Stimulated activated CD4-positive, alpha-beta T cell treated with anti-CD3 and anti-CD28 coated beads, Interleukin-4, amount 100 ng/mL, for 48 hours (primary cell): ENCODE measurements at places on chromosomes 4 and X.

GRCh38 chr4:136863756-136864155 lies 668.5 kb downstream of the PCDH18 start:
- no peak for DNase-seq

DNA sequence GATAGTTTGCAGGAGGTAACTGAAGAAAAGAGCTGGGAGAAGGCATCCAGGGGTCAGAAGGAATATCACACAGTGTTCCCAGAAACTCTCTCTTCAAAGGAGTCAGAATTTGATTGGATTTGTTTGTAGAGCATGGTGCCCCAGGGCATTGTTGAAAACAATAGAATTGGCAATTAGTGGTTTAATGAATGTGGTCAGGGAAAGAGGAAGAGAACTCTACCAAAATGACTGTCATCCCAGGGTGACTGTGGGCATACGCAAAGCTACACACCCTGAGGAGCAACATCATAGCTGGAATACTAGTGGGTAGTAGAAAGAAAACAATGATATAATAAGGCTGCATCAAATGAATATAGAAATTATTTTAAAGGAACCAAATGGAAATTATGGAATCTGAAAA lies 21.5 kb downstream of the TNIP2 start:
- DNase-seq, result no peak

DNA sequence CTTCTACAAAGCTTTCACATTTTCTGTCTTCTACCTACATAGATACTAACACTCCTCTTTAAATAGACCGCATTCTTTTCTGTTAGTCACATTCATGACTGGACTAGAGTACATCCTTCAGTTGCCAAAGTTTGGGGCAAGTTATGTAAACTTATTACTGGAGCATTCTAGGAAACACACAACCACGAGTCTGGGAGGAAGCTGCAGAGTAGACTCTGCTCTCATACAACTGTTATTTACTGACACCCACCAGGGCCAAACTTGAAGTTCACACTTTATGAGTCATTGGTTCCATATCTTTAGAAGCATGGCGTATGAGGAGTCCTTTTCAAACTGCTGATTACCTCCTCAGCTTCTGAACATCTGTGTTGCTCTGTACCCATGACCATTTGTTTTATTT lies 87.0 kb downstream of the RNF150 start:
- DNase-seq, result no peak

GRCh38 chr4:41256740-41257256 lies at the start of gene UCHL1:
UCHL1 (plus strand) TSS chr4:41256928; CDS start chr4:41256977, 49 bp downstream.
- no peak for DNase-seq

- DNase-seq, result no peak
Observed at GRCh38 chr4:100929135-100929534, 411.3 kb upstream of the EMCN start.

- DNase-seq, result no peak
Observed at GRCh38 chr4:15652841-15653240, 2.3 kb downstream of the FBXL5 start.

DNA sequence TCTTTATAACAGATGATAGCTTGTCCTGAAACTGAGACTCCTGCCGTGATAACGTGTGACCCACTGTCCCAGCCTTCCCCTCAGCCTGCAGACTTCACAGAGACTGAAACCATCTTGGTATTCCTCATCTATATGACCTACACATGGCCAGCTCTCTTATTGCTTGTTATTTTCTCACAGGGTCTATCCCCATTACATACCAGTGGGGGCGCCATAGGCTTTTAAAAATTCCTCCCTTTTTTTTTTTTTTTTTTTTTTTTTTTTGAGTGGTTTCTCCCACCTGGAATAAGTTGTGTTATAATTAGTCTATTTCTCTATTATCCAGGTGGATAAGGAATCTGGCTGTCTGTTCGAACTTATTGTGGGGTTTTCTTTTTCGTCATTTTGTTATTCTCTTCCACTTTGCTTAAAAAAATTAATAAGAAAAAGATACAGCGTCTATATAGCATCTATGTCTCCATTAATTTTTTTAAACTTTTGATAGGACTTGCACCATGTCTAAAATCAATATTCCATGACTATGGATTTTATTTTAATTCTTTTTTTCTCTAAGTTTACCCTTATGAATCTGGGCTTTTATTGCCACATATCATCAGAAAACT lies 47.2 kb downstream of the GYG2 start:
- DNase-seq, result peak; percentile 2

GRCh38 chr4:62627141-62627540 lies 1427.0 kb downstream of the ADGRL3 start:
- no peak for DNase-seq

DNA sequence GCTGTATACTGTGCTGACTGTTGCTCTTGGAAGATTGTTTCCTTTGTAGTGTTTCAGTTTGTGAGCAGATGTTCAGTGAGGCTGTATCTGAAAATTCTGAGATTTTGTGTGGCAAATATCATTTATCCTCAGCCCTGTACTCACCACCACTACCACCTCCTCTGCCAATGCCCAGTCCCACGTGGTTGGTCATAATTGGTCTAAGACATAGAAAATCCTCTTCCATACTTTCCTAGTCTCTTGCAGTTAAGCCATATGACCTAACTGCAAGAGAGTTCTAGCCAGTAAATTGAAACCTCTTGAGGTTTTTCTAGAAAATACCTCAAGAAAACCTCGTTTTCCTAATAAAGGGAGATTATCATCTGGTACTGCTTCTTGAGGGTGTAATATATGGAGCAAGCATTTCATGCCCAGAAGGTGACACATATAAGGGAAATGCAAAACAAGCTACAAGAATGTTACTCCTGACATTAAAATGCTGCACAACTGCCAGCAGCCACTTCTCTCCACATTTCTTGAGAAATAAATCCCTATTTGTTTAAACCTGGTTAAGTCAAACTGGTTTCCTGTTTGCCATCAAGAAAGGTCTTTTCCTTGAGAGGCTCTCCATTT lies 32.8 kb downstream of the ABCE1 start:
- no peak for DNase-seq

DNA sequence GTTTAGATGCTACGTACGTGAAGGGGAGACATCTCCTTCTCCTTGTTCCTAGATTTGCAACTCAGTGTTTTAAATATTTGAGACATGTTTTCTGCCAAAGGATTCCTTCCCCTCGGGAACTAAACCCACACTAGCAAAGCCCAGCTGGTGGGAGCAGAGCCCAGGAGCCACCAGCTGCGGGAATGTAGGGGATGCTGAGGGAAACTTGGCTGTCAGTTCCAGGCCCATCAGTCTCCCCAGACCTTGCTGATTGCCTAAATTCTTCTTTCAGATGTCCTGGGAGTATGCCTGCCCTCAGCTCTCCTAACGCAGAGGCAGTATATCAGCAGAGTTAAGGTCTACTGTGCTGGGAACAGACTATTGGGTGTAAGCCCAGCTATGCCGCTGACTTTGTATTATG lies 630.0 kb upstream of the TENM3 start:
- DNase-seq, result no peak

GRCh38 chr4:161949946-161950725 lies 213.7 kb downstream of the FSTL5 start:
- DNase-seq, result no peak

DNA sequence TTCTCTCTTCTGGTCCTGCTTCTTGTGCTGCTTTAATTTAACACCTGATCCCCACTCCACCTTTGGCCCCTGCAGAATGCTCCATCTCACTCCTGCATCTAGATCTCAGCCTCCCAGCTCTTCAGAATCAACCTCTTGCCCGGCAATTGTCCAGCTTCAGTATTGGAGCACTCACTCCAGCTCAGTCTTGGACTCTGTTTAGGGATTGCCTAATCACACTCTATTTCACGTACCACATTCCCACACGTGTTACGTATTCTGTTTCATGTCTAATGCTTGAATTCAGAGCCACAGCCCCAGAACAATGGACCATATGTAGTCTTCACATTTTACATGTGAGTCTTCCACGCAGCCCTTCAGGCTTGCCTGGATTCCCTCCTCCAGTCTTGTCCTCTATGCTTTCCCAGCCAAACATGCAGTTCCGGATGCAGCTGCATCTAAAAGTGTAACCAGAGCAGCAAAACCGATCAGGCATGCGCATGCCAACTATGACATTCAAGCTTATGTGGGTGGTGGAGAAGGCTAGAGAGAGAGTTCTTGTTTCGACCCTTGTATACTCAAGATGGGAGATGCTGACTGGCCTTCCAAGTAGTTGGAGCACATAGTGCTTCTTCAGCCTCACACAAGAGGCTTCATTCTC lies 105.2 kb upstream of the FAM9A start:
- DNase-seq, result no peak

GRCh38 chrX:107632346-107632745 lies 4.0 kb downstream of the PRPS1 start:
- DNase-seq, result no peak

DNA sequence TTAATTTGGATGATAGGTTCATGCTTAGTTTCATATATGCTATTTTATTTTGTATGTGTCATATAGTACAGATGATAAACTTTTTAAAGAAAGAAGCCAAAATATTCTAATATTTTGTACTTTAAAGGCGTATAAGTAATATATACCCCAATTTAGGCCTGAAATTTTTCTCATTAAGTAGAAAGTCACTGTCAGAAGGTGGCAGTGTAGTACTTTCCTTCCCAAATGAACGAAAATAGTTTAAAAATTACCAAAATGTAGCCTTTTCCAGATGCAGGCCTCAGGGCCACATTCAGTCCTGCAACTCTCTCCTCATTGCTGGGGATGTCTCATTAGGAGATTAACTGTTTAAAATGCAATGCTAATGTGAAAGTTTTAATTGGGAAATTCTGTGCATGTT lies 1263.6 kb downstream of the C4orf33 start:
- no peak for DNase-seq

DNA sequence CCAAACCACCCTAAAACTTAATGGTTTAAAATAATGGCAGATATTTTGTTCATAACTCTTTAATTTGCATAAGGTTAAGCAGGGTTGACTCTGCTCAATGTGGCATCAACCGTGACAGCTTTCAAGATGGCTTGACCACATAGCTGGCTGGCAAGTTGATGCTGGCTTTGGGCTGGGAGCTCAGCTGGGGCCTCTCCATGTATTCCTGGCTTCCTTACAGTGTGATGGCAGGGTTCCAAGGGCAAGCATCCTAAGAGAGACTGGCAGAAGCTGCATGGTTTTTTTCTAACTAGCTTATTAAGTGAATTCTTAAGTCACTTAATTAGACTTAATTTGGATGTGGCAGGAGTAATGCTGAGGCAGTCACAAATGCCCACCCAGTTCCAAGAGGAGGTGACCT lies 4.5 kb downstream of the RP2 start:
- DNase-seq, result no peak

GRCh38 chr4:605702-606425 lies 19.5 kb upstream of the PDE6B start:
- no peak for DNase-seq

GRCh38 chr4:38114386-38115150 lies 154.4 kb downstream of the PTTG2 start:
- DNase-seq, result no peak

- no peak for DNase-seq
Observed at GRCh38 chr4:178415925-178416324, 973.7 kb upstream of the AGA start.

DNA sequence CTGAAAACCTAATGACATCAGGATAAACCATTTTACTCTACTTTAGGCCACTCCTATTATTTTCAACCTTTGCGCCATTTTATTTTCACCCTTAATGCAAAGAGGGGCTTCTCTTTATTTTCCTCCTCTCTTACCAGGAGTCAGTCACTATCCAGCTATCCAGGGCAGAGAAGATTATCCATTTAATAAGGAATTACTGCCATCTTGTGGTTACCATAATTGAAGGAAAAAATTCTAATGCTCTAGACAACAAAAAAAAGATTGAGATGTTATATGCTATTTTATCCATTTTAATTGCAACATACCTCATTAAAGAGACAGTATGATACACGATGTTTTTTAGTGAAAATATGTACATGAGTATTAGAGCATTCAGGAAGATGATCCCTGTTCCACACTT lies 514.5 kb upstream of the FAM241A start:
- no peak for DNase-seq

DNA sequence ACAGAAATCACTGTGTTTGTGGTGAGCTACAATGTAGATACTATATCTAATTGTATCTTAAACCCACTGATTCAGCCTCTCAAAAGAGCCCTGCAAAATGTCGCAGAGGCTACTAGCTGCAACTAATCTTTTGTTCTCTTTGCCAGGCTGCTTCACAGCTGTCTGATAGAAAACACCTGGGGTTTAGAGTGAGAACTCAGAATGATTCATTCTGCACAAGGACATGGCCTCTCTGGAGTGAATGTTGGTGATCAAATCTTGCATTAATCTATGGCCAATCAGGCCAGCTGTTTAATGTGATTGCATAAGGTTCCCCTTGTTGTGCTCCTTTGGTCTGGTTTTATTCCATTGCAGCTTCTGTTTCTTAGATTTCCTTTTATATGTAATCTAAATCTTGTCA lies 100.3 kb downstream of the EMCN start:
- DNase-seq, result no peak

DNA sequence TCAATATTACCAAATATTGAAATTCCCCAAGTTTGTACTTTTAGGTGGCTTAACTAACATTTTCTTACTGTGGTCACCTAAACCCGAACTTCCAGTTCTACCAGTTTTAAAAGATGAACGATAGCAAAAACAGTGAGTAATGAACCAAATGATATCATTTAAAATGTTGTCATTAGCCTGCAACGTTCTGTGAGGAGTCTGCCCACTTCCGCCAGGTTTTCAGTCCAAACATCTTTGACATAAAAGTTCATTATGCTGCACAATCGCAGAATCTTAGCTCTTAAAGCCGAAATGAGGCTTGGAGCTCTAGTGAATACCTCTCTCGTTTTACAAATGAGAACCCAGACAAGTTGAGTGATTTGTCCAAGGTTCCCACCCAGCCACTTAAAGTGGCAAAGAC lies 762 bp downstream of the PIGA start:
- no peak for DNase-seq

- no peak for DNase-seq
Observed at GRCh38 chrX:22534643-22535042, 261.9 kb downstream of the CBLL2 start.

DNA sequence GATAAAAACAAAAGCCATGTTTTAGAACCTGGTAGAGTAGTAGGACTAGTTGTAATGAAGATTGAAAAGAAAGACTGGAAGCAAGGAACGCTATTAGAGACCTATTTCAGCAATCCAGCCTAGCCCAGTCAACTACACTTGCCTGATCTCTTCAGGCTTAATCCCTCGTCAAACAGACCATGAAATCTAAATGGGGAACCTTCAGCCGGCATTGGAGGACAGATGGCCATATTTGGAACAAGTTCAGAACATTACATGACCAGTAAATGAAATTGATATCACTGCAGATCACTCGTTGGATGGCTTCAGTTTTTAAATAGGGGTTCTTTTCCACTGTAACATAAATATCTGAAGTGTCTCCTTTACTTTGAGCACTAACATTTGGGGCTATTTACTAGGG lies 84.8 kb upstream of the WDR44 start:
- DNase-seq, result no peak

- no peak for DNase-seq
Observed at GRCh38 chr4:3009422-3009821, 46.1 kb downstream of the GRK4 start.

GRCh38 chrX:40009462-40009851 lies 88.3 kb downstream of the BCOR start:
- DNase-seq, result no peak

GRCh38 chrX:108312011-108312410 lies 126.2 kb downstream of the COL4A6 start:
- no peak for DNase-seq
